Right cardiac atrium (tissue), 5 donors: ENCODE measurements at places on chromosomes 3 and 15. TPM values are rescaled to one million over a fixed set of nuclear protein-coding genes. Genes with fewer than 3 reads are reported as not detected.

The ATP10A gene
- polyA plus RNA-seq, result 0.95 TPM

The PCSK6 gene
- 7.7 TPM for polyA plus RNA-seq

The ANKRD63 gene
- 0.68 TPM for polyA plus RNA-seq

The NR2E3 gene
- polyA plus RNA-seq, result 0.05 TPM

The GP9 gene
- polyA plus RNA-seq, result not detected

The APBA2 gene
- polyA plus RNA-seq, result 0.38 TPM

The CLDN16 gene
- polyA plus RNA-seq, result 0.05 TPM

DNA sequence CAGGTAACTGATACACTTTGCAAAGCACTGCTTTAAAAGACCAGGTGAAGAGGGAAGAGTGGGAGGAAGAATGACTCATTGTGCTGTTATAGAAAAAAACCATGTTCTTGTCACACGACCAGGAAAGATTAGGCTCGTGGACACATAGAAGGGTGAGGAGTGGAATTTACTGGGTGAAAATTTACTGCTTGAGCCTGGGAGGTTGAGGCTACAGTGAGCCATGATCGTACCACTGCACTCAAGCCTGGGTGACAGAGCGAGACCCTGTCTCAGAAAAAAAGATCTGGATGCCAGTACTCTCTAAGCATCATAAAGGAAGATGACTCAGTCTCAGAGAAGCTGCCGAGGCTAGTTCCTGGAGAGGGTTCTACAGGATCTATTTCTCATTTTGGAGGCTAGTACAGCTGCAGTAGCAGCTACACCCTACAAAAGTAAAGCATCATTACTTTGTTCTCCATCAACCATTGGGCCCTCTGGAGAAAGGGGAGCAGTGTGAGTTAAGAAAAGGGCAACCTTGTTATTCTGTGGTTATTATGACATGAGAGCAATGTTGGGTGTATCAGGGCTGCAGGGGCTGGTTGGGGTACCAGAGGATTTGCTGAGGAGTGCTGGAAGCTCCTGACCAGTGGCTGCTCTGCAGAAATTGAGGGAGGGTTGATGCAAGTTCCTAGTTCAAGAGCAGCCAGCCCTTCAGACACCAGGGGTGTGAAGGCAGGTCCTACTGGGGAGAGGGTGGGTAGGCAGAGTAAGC is 75.4 kb downstream of the CMTM8 start:
- no peak for DNase-seq

DNA sequence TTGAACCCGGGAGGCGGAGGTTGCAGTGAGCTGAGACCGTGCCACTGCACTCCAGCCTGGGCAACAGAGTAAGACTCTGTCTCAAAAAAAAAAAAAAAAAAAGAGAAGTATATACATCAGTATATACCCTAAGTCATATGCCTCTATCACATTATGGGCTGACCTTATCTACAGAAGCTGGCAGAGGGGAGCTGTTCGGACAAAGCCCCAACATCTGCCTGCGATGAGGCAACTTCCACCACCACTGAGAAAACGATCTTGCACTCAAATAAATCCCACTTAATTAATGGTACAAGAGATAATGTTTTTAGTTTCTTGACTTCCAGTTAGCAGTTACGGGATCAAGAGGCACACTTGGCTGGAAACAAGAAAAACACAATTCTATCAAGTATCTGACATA is 2.2 kb downstream of the GLT8D1 start:
- DNase-seq, result no peak

DNA sequence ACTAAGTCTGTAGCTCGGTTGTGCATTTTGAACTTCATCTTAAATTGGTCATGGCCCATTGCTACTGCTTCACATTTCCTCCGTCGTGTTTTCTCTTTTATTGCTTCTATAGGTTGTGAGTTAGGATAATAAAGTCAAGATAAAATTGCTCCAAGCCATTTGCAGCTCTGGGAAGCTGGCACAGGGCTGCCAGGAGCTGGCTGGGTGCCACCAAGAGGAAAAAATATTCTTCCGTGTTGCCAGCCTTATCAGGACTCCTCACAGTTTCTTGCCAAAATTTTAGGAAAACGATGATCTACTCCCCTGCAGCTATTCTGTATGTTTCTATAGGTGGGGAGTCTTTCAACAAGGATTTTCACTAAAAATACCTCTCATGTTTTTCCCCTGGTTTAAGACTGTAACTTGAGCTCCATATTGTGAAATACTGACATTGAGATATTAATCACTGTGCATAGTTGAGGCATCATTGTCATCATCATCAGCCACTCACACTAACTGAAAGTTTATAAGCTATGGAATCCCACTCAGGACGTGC is 55.4 kb upstream of the PIAS1 start:
- no peak for DNase-seq

DNA sequence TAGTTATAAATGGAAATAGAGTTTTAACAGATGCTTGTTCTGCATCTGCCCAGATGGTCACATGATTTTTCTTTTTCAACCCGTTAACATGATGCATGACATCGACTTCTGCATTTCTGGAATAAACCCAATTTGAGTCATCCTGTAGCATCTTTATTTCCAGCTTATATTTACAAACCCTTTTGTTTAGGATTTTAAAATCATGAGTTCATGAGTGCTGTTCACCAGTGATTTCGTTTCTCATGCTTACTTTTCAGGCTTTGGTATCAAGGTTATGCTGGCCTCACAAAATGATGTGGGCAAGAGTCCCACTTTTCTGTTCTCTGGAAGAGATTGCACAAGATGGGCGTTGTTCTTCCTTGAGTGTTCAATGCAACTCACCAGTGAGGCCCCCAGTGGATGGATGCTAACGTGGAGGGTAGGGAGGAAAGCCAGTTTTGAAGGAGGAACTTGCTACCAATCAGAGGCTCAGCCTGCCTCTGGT is 5.2 kb downstream of the HRH1 start:
- DNase-seq, result peak; percentile 56

GRCh38 chr3:152444029-152444641 is 175.4 kb downstream of the MBNL1 start:
- no peak for DNase-seq

DNA sequence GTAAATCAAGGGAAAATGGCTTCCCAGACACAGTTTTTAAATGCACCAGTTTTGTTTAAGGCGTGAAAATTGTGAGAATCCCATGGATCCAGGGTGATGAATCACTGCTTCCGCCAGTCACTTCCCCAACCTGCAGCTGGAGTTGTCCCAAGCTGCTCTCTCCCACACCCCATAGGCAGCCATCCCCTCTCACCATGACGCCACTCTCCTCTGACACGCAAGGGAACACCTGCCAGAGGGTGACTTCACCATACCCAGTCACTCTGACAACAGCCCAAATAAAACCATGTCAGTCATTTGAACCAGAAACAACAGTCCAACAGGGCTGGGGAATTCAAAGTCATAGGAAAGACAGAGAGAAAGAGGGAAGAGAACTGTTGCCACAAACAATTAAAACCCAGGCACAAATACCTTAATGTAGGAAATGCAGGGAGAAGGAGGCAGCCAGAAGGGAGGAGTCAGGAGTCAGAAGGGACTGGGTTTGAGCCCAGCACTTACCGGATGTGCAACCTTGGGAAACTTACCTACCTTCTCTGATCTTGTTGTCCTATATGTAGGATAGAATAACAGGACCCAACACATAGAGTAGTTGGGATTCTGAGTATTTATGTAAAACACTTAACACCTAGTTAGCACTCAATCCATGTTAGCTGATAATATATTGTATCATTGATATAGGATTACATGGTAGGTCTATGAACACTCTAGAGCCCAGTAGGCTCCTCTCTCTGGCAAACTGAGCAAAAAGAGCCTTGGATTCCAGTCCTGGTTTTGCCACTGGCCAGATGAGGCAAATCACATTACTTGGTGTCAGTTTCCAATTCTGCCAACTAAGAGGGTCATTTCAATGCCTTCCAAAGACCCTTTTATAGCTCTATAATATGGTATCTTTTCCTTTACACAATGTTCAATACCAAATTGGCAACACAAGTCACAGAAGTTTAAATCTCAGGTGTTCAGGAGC is 326.3 kb upstream of the ICE2 start:
- peak; percentile 68 for DNase-seq

- no peak for DNase-seq
Observed at GRCh38 chr3:179991883-179992282, 44.9 kb downstream of the PEX5L start.

DNA sequence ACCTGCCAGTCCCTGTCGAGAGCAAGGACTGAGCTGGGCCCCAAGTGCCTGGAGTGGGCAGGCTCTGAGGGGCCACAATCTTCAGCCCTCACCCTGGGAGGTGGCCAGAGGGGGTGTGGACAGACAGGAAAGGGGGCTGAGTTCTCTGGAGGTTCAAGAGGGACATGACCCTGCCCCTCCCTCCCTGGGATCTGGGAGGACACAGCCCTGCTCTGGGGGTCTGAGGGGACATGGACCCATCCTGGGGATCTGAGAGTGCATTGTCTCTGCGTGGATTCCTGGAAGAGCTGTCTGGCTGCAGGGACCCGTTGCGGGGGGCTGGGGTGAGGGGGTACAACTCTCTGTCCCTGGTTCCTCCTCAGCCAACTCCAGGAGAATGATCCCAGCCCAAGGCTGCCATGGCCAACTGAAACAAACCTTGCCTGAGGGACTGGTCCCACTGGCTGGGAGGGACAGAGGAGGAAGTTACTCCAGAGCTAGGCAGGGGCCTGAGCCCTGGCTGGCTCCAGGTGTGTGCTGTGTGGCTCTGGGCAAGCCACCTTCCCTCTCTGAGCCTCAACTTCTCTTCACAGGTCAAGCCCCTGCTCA is 29.0 kb downstream of the PTH1R start:
- no peak for DNase-seq

DNA sequence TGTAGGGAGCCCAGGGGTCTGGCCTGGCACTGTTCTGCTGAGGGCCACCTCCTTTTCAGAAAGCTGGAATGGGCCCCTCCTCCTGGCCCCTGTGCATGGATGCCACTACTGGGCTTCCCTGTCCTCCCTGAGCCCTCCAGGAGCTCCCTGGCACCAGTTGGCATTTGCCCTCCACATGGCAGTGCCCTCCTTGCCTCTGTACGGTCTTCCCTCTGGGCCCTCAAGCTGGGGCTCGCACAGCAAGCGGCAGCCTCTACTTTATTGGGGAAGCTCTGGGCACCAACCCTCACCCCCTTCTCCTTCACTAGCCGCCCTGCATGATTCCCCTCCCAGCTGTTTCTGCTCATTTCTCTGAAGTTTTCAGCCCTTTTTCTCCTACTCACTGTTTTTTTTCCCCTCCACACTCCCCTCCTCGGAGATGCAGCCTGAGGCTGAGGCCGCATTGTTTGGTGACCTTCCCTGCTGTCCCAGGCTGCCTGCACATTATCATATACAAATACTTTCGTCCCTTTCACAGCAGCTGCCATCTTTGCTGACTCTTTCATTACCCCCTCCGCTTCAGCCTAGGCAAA is 127.3 kb downstream of the EEFSEC start:
- no peak for DNase-seq

DNA sequence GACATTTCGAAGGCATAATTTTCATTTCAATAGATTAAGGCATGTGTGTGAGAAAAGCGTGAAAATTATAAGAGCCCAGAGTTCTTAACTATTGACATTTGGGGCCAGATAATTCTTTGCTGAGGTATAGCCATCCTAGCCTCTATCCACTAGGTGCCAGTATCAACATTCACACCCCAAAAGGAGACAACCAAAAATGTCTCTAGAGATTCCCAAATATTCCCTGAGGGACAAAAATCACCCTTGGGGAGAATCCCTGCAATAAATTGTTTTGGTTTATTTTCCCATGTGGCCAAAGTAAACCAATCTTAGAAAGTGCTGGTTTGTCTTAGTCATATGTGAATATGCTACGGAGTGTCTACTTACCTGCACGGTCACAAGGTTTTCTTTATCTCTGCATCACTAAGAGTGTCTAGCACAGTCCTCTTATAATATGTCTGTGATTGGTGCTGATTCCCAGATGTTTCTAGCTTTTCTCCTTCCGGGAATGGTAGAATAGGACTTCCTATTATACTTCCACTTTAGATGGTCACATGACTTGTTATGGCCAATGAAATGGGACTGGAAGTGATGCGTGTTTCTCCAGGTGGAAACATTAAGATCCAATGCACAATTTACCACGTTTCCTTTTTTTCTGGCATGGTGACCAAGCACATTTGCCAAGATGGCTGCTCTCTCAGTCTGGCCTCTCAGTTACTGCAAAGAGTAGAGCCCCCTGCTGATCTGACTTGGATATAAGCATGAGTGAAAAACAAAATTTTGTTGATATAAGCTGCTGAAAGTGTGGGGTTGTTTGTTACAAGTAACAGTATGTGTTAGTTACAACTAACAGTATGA is 8.0 kb upstream of the KBTBD8 start:
- DNase-seq, result no peak

DNA sequence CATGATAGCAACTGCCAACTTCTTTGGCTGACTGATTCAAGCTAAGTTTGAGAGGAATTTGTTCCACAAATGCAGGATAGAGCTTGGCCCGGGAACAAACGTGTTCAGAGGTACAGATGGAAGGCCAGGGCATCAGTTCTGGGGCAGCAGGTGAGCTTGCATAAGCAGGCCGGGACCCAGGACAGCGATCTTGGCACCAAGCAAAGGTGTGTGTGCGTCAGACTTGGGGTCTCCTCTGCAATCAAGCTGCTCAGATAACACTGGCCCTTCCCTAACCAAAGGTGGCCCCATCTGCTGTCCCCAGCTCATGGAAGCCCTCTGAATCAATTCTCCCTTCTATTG is 155.6 kb downstream of the MEGF11 start:
- DNase-seq, result no peak

DNA sequence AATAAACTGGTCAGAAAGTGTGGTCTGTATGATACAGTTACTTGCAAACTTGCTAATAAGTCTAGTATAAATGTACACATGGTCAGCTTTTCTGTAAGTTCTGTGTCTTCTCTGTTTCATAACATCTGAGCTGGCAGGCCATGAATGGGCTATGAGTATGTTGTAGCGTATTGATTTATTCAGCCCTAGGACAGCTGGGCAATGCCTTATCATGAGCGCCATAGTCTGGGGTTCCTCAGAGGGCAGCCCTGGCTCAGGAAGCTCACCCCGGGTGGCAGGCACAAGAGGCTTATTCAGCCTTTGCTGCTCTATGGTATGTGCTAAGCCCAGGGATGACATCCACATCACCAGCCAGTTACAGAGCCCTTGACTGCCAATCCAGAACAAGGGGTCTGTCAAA is 50.7 kb upstream of the CCR2 start:
- DNase-seq, result no peak

DNA sequence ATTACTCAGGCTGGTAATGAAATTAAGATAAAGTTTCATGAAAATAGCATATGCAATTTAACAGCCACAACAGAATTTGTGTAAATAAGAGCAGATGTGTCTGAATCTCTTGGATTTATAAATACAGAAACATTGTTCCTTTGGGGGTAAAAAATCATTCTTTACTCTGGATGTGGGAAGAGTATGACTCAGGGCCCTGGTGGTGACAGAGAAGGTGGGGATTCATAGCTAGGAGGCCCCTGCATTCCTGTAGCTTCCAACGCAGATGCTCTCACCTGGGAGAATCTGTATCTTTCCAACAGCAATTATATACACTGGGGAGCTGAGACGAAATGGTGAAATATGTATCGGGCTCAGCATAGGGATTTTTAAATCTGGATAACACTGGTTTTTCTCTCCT is 167.6 kb upstream of the CADPS start:
- DNase-seq, result no peak
